NCI-H2029 (cell line): ENCODE measurements at places on chromosomes 1 and 21.

GRCh38 chr1:28359592-28360239, 9.8 kb upstream of the PHACTR4 start:
- DNase-seq: peak; percentile 40

DNA sequence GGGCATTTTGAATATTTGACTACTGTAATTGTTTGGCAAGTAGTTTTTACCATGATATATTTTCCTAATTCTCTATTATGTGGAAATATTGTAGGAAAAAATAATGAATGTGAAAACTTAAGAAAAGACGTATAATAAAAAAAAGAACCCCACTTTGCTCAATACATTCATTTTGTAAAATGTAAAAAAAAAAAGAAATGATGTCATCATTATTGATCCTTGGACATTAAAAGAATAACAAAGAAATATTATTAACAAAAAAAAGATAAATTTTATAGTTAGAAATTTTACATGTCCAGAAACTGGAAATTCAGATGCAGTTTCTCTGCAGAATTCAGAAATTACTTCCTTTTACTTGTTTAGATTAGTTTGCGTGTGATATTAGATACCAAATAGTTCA, 5.2 kb downstream of the GIPC2 start:
- DNase-seq: no peak

DNA sequence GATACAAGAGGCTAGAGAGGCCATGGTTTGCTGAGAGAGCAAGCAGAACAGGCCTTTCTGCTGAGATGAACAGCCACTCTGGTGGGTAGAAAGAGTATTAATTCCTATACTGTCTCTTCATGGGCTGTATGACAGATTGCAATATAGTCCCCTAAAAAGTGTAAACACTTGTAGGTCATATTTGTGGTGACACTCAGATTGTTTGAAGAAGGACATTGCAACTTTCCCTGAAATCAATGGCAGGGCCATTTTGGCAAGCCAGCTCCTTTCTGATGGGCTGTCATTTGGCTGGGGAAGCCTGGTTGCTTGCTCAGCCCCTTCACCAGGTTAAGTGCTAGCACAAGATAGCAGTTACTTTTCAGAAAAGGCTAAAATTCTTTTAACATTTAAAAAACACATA, 27.5 kb downstream of the RAB4A start:
- DNase-seq: no peak

DNA sequence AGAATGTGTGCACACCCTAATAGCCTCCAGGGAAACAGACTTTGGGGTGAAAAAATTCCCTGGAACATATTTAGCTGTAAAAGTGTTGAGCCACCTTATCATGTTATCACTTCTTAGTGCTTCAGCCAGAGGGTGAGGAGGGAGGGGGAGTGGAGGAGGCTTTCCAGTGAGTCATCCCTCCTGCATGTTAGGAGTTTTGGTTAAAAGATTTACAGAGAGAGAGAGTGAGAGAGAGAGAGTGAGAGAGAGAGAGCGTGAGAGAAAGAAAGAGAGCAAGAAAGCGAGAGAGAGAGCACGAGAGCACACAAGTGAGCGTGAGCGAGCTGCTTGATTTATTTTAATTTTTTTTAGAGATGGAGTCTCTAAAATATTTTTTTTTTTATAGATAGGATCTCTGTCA, 13.5 kb upstream of the CACNA1E start:
- DNase-seq: no peak

GRCh38 chr1:157008502-157008901, 37.0 kb downstream of the ARHGEF11 start:
- no peak for DNase-seq

DNA sequence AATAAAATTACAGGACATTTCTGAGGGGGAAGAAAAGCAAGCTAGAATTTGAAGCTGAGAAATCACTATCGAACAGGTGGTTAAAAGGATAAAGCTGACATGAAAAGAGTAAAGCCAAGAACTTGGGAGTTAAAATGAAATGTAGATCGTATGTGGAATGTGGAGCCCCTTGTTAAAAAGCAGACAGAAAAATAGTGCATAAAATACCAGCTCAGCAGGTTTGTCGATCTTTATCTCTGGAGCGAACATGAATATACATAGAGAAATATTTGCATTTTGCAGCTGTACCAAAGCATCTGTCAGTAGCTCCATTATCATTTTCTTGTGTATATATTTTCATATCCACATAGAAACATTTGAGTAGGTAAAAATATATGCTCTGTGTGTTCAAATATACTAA, 73.6 kb upstream of the CDC42BPA start:
- DNase-seq: no peak

DNA sequence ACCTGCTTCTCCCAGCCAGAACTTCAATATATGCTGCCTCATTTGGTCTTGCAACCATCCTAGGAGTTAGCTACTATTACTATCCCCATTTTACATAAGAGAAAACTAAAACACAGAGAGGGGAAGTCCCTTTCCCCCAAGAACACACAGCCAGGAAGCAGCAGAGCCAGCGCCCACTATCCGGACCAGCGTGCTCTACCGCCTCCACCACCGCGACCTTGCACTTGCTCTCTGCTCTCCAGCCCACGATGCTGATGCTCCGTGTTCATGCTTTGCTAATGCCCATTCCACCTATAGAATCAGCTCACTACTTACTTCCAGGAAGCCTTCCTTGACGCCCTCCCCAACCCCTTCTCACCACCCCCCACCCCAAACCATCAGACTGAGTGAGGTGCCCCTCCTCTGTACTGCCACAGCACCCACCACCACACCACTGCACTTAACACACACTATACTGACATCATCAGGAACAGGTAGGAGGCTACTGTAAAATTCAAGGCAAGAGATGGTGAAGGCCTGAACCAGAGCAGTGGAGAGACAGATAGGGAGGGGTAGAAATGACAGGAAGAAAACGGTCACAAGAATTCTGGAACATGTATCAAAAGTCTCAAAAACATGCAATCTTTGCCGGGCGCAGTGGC, 9.4 kb downstream of the TMEM53 start:
- DNase-seq: no peak

DNA sequence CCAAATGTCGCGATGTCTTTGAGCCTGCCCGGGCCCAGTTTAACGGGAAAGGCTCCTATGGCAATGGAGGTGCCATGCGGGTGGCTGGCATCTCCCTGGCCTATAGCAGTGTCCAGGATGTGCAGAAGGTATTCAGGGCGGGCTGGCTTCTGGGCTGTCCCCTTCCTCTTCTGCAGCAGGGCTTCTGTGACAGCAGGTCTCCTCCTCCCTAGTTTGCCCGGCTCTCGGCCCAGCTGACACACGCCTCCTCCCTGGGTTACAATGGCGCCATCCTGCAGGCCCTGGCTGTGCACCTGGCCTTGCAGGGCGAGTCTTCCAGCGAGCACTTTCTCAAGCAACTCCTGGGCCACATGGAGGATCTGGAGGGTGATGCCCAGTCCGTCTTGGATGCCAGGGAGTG, 3.0 kb downstream of the ADPRS start:
- DNase-seq: no peak

- peak; percentile 51 for DNase-seq
These were observed 207.5 kb downstream of the KCNT2 start for GRCh38 chr1:196400478-196401451.

- no peak for DNase-seq
These were observed 38.7 kb upstream of the BECN2 start for GRCh38 chr1:241918879-241919278.

DNA sequence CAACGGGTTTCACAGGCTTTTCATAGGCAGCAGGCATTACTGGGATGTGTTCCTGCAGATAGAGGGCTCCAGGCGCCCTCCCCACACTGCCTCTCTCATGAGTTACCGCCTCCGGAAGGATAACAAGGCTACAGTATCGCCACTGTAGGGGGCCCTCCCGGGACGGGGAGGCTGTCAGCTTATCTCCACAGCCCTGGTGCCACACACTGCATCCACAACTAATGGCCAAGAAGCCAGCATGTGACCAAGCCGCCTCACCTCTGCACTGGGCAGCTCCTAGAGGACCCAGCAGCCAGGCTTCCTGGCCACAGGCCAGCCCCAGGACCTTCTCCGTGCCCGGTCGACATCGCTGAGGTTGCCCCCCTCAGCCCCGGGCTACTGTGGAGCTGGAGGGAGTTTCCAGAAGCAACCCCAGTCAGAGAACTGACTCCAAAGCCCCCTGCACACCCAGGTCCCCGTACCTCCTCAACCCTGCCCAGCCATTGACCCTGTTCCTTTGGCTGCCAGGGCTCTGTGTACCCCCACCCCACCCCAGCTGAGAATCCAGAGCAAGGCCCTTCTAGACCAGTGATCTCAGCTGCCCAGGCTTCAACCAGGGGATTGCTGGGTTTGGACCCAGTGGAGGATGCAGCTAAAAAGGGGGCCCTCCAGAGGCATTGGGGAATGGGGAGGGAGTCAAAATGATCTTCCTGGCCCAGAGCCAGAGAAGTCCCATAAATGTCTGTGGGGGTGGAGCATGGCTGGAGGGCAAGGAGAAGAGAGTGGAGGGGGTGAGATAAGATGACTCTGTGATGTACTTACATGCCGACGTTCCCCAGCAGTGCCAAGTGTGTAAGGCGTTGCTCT, 45.0 kb downstream of the NEK2 start:
- no peak for DNase-seq

DNA sequence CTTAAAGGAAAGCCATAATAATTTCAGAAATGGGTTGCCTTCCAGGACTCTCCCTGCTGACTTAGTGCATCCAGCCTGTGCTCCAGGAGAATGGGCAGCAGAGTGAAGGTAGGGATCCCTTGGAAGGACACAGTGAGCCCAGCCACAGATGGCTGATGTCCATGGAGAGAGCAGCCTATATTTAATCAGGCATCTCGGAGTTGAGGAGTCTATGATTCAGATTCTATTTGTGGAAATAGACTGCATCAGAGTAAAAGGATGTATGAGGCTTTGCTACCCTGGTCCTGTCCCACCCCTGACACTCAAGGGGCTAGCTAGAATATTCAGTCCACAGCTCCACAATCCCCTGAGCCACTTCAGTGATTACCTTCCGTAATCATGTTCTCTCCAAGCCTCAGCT, 43.8 kb upstream of the PBX1 start:
- no peak for DNase-seq

- no peak for DNase-seq
These were observed 114.3 kb upstream of the GRIK3 start for GRCh38 chr1:37148663-37149062.

GRCh38 chr1:1763657-1764621, 14.3 kb downstream of the NADK start:
- DNase-seq: no peak

DNA sequence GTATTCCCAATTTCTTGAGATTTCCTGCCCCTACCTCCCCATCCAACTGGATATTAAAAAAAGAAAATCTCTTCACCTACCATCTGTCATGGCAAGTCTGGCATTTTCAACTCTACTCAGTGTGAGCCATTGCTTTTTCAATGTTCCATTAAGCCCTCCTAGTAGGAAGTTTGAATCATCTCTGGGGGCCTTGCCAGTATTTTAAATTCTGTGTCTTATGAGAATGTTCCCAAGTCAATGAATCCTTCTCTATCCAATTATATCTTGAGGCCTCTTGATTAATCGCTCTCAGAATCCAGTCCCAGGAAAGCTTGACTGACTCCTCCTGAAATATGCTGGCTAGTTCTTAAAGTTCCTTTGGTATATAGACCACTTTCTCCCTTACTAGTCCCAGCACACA, 91.5 kb downstream of the NGF start:
- DNase-seq: no peak

DNA sequence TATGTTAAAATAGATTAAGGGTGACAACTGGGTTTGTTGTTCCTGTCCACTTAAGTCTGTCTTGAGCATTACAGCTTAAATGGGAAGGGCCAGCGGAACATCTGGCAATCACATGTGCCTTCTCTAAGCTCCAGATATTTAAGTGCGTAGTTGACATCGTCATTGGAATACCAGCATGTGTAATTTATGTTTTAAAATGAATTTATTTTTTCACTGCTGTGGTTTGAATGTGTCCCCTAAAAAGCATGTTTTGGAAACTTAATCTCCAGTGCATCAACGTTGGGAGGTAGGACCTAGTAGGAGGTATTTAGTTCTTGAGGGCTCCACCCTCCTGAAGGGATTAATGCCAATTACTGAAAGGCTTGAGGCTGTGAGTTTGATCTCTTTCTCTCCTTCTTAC, 13.4 kb downstream of the ZCCHC17 start:
- DNase-seq: no peak
